ENCODE measurements at places on chromosomes 3 and 15.

GRCh38 chr3:43268636-43269035 is 17.7 kb upstream of the SNRK start:
- no peak for DNase-seq

DNA sequence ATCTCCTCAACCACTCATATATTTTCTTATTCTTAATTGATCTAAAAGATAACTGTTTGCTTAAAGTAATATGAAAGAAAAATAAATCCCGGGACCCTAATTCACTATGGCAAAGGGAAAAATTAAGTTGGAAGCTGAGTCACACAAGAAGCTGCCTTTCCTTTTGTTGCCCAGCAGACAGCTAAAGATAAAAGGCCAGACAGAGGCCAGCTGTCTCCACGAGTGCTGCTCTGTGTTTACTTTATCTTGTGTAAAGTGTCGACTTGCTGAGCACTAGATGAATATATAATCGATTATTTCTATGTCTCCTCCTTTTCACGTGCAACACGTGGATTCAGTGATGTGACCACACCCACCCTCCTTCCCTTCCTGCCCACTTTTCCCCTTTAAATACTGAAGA is 52.8 kb upstream of the NSMCE3 start:
- no peak for DNase-seq

DNA sequence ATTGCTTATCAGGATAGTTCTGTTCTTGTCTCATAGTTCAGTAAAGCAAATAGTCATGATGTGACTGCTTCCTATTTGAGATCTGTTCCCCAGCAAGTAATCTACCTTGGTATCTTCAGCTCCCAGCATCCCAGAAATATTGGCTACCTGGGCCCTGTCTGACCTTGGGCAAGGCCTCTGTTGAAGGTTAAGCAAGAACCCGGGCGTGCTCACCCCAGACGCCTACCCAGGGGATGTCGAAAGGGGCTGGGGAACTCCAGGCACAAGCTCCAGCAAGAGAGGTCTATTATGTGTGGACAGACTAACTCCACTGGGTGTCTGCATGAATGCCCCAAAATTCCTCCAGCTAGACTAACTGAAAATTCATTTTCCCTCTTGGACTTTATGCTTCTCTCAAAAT is 37.3 kb upstream of the IGF1R start:
- no peak for DNase-seq

DNA sequence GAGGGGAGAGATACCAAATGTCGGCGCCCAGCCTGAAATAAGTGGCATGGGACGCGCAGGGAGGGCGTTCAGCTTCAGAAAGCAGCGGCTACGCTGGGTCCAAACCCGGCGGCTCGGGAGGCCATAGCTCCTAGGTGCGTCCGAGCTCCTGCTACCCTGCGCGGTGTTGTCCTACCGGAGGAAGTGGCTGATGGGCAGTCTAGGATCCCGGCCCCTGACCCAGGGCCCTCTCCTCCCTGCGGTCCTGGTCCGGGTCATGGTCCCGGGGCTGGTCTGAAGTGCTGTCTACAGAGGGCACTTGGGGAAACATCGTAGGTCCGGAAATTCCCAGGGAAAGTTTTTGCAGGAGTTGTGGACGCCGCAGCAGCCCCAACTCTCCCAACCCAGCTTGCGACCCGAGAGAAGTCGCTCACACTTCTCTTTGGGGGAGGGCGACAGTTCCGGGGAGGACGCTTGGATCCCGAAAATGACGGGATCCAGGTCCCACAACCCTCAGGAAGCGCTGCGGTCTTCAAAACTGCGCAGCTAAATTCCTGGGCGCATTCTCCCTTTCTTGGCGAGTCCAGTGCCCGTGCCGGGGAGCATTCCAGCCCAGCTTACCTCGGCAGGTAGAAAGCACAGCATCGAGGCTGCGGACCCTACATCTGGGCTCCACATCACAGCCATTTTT is 9.1 kb upstream of the FOXB1 start:
- no peak for DNase-seq

DNA sequence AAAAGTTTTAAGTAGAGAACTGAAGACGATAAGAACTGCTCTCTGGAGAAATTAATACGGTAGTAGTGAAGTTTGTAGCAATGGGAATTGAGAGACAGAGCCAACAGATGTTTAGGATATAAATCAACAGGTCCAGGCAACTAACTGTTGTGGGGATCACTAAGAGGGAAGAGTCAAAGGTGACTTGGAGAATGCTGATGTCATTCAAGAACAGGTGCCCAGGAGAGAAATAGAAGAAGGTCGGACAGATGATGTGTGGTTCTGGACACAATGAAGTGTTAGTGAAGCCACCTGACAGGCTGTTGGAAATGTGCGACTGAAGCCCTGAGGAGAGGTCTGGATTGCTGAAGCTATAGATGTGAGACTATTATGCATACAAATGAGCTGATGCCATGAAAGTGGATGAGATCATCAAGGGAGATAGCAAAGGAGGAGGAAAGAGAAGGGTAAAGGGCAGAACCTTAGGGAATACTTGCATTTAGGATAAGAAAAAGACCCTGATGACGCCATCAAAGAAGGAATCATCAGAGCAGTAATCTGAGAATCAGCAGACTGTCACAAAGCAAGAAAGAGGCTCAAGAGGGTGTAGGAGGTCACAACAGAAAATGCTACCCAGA is 183.7 kb downstream of the FRMD5 start:
- DNase-seq: no peak

DNA sequence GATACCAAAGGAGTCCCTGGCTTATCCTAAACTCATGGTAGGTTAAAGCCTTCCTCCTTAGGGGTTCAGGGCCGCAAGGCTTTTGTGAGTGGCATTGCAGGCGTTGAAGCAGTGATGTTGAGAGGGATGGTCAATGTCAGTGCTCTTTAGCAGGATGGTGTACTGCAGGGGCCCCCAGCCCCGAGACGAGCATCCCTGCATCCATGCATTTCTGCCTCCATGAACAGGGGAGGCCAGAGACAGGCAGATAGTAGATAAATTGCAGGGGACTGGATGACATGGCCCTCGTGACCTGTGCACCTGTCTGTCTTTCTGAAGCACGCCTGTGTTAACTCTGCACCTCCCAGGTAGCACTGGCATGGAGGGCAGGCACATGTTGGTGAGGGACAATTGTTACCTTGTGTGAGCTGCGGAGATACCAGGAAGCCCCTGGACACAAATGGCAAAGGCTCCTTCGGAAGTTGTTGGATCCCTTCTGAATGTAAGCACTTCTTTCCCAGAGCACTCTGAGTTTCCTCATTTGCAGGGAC is 133.5 kb downstream of the SNRPN start:
- no peak for DNase-seq

DNA sequence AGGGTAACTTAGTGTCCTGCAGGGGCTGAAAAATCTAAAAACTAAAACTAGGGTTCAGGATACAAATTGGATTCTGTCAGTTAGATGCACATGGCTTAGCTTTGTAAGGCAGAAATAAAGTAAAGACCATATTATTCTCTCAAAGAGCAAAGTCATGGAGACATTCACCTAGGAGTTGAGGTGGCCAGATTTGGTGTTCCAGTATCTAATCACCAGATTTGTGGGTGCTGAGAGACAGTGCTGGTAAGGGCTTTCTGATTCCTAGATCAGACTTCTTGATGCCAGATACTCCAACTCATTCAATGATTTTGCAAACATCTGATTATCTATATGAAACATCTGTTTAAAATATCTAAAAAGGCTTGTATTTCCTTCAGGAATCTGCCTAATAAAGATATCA is 28.3 kb upstream of the TBC1D5 start:
- DNase-seq: no peak

- DNase-seq: no peak
These were observed 151.7 kb downstream of the MEGF11 start for GRCh38 chr15:66101715-66102395.

- DNase-seq: no peak
These were observed 74.0 kb downstream of the SATB1 start for GRCh38 chr3:18351069-18351628.

GRCh38 chr3:124814620-124815421 is 72.3 kb downstream of the ITGB5 start:
- peak; percentile 24 for DNase-seq

- DNase-seq: no peak
These were observed 106.6 kb downstream of the LRIG1 start for GRCh38 chr3:66394019-66394752.

DNA sequence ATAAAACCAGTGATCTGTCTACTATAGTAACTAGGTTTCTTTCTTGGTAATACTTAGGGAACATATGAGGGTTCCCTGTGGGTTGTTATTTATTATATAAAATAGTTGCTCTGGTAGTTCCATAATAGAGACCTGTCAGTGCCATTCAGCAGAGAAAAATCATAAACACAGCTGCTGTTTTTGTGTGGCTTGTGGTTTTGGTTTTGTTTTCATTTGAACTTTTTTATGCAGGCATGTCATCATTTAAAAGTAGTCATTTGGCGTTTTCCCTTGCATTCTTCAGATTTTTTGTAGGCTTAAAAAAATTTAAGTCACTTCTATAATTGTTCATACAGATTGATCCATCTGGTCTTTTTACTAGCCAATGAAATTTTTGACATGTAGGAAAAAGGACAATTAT is 47.9 kb downstream of the PIK3CA start:
- DNase-seq: no peak

DNA sequence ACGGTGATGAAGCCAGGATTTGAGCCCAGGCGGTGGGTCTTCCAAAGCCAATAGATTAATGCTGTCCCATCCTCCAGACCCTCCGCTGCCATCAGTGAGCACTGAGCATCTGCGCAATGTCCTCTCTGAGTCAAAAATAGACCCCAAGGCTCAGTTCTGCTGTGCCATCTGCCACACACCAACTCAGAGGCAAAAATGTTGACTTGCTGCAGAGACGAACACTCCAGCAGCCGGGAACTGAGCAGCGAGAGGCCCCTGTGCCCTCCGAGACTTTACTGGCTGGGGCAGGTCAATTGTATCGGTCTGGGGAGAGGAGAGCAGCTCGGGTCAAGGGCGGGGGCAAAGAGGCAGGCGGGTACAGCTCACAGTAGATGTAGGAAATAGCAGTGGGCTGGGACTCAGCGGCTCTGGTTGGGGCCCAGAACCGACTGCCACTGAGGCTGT is 41.5 kb upstream of the ATP2B2 start:
- no peak for DNase-seq

- DNase-seq: no peak
These were observed 236.6 kb upstream of the PROK2 start for GRCh38 chr3:72021531-72021930.

- peak; percentile 70 for DNase-seq
These were observed 27.5 kb upstream of the CFAP161 start for GRCh38 chr15:81106560-81106959.

DNA sequence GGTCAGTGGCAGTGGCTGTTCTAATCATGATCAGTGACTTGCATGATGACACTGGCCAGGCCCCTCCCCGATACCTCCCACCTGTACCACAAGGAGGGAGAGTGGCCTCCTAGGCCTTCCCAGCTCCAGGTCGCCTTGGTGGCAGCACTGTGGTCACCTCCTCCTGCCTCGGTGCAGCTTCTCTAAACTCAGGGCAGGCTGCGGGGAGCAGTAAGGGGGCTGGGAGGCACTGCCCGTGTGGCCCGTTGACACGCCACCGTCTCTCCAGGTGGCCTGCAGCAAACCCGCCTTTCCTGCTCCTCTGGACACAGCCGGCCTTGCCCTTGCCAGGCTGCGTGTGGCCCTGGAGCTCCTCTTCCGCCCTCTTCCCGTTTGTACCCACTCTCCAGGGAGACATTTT is 184.1 kb downstream of the XXYLT1 start:
- no peak for DNase-seq

DNA sequence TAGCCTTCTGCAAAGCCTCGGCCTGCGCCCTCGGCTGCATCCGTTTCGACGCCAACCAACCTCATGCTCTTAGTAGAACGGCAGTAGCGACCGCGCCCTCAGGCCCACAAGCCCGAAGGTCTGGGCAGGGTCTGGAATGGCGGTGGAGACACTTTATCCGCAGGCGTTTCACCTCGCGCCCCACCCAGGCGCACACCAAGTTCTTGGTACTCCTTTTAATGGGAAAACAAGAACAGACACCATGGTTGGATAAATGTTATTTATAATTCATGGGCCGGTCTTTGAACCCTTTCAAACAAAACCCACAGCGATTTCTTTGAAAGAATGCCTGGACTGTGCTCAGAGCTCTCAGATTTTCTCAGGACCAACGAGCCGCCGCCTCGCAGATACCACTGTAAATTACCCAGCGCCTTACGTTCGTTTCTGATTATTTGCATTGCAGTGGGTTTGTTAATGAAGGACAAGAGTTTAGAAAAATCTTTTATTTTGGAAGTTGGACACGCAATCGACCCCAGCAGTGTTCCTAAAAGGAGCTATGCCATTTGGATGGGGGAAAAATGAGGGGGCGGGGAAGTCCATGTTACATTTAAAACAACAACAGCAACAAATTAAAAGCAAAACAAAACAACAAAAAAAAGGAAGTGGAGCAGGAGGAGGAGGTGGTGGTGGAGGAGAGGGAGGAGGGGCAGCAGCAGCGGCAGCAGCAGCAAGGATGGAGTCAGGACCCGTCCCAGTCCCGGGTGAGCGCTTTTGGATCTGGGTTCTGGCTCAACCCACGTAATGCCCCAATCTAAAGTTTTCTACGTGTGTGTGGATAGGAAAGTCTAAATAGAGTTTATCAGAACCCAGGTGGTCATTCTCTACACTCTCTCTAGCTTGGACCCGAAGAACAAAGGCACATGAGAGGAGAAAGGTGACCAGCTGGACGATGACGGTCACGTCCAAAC is 993 bp upstream of the ISL2 start:
- peak; percentile 48 for DNase-seq

DNA sequence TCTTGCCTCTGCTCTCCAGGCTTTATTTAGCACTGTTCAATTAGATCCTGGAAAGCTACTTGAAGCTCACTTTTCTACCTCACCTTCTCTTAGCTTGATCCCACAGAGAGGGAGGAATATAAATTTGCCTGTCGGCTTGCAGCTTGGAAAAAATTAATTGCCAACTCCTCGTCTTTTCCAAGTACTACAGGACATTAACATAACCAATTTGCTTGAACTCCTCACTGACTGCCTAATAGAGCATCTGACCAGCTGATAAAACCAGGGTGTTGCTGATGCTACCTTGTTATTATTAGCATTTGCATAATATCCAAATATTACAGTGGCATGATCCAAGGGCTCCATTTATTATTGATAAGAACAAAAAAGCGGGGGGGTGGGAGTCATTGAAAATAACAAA is 561.8 kb downstream of the MCTP2 start:
- no peak for DNase-seq

- no peak for DNase-seq
These were observed 516.0 kb downstream of the GABRG3 start for GRCh38 chr15:27486683-27487647.
